ENCODE measurements at places on chromosomes 13 and 19. TPM values are rescaled to one million over a fixed set of nuclear protein-coding genes. Genes with fewer than 3 reads are reported as not detected.

DGKH gene
- total RNA-seq: 2.2 TPM

REEP6 gene
- 12.4 TPM for total RNA-seq

TMEM150B gene
- total RNA-seq: not detected

IGFL1 gene
- not detected for total RNA-seq

TMEM147 gene
- 108 TPM for total RNA-seq

KIR2DL3 gene
- not detected for total RNA-seq

SHANK1 gene
- 1.4 TPM for total RNA-seq

TYK2 gene
- 68.0 TPM for total RNA-seq

KLK5 gene
- total RNA-seq: not detected

OR2Z1 gene
- total RNA-seq: not detected

ELOF1 gene
- total RNA-seq: 44.1 TPM

PRR22 gene
- total RNA-seq: 0.60 TPM

CERS4 gene
- 21.4 TPM for total RNA-seq

KCNC3 gene
- total RNA-seq: under 0.01 TPM

BRD4 gene
- 28.3 TPM for total RNA-seq

SCEL gene
- not detected for total RNA-seq

SCN1B gene
- total RNA-seq: 27.2 TPM

TFPT gene
- 14.1 TPM for total RNA-seq

IZUMO2 gene
- total RNA-seq: not detected

SOX1 gene
- not detected for total RNA-seq

SHISA7 gene
- total RNA-seq: not detected

All from pericardium fibroblast (primary cell).